Stimulated activated naive CD8-positive, alpha-beta T cell treated with anti-CD3 and anti-CD28 coated beads, Interleukin-15, amount 100 ng/mL, for 72 hours (primary cell): ENCODE measurements at places on chromosomes 3 and 15.

DNA sequence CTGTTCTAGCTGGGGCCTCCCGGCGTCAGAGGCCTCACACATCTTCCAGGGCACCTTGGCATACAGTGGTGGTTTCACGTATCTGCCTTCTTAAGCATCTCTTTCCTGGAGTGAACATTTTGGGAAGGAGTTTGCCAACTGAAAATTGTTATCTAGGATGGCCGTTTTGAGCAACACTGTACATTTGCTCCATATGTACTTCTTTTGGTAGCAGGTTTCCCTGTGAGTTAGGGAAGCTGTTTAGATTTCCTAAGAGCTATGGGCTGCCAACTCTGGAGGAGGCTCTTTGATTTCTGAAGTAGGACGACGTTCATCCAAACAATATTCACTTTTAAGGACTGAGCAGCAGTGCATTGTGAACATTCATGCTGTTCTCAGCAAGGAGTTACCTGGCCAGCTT lies 665.9 kb downstream of the SQOR start:
- no peak for DNase-seq

GRCh38 chr3:117688583-117688982 lies 979.0 kb downstream of the TUSC7 start:
- no peak for DNase-seq

DNA sequence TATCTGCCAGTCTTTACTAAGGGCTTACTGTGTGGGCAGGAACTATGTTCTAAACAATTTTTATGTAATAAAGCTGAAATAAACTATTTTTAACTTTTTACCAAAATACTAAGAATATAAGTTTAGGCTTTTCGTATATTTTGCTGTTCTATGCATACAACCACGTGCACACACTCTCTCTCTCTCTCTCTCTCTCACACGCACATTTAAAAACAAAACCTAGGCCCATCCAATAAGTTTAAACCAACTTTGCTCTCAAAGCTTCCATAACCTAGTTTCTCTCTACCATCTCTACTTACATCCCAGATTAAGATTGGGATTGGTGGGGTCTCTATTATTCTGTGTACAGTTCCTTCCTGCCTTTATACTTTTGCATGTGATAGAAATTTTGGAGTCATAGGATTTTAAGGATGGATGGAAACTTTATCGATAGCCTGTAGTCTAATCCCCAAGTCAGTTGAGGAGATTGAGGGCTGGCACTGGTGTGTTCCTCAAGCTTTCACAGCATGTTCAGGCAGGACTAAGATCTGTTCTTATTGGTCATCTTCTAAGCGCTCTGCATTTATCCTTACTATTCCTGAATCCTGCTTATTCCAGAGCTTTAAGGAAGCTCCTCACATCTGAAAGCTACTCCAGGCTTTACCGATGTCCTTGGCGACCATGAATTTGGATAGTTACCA lies 1.8 kb downstream of the GPR171 start:
- no peak for DNase-seq

DNA sequence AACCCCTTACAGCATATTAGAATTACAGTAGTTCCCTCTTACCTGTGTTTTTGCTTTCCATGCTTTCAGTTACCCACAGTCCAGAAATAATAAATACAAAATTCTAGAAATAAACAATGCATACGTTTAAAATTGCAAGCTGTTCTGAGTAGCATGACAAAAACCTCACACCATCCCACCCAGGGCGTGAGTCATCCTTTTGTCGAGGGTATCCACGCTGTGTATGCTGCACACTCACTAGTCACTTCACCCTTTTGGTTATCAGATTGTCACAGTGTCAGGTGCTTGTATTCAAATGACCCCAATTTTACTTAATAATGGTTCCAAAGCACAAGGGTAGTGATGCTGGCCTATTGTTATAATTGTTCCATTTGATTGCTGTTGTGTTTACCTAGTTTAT lies 72.5 kb upstream of the P3H2 start:
- DNase-seq: no peak

DNA sequence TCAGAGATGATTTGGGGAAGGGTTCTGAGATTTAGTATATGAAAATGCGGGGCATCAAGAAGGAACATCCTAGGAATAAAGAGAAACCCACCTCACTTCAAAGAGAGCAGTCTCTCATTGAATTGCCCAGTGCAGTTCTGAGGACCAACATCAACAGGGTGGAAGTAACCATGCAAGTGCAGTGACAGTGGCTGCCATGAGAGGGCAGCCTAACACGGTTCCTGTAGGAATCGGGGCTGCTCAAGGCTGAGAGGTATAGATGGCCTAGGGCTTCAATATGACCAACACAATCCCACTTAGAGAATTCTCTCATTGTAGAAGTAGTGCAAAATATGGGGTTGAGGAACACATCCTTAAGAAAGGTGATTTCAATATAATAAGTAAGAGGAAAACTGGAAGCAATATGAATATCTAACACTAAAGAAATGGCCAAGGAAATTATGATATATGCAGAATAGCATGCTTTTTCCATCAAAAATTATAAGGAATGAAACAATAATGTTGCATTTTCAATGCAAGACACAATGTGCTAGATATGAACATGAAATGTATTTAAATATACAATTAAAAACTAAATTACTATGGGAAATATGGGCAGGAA lies 51.1 kb upstream of the ARRDC4 start:
- DNase-seq: peak; percentile 56

- DNase-seq: no peak
These were observed 219.9 kb downstream of the GAP43 start for GRCh38 chr3:115843206-115843605.
